Inflammatory macrophage treated with lipopolysaccharide for 1 hour (primary cell): ENCODE measurements at places on chromosomes 7 and 10.

DNA sequence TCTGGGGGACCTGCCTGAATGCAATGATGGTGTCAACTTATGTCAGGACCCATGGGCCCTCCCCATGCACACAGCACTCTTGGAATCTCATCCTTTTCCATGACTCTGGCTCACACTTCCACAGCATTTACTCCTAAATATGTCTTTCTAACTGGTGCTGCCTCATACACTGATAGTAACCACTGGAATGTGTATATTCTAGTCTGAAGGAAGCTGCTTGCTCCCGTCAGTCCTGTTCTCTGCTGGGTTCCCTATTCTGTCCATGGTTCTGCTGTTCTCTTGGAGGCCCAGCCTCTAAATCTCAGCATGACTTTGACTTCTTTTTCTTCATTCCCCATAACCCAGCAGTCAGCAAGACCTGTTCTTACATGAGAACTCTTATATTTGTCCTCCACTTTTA is 1055.1 kb downstream of the KCNMA1 start:
- DNase-seq = no peak

DNA sequence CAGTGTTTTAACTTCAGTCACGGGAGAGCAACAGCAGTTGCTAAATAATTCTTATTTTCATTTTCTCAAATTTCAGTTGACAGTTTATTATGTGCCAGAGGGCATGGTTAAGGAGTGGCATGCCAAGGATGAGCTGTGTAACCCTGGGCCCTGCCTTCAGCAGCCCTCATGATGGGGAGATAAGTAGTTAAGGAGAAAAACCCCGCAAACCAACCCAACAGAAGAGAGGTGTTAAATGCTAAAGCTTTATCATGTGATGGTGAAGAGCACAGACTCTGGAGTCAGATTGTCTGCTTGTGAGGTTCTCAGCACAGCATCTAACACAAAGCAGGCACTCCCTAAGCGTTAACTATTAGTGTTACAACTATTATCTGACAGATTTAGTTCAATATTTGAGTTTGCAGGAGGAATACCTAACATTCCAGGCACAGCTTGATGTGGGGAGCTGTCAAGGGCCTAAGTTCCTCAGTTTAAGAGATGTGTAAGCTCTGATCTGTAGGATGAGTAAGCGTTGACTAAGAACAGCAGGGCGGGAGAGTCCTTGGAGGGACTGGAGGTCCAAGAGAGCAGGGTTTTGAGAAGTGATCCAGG is 29.6 kb downstream of the STAM start:
- peak; percentile 76 for DNase-seq

GRCh38 chr10:128612195-128612594 is 486.0 kb upstream of the MKI67 start:
- DNase-seq = no peak

DNA sequence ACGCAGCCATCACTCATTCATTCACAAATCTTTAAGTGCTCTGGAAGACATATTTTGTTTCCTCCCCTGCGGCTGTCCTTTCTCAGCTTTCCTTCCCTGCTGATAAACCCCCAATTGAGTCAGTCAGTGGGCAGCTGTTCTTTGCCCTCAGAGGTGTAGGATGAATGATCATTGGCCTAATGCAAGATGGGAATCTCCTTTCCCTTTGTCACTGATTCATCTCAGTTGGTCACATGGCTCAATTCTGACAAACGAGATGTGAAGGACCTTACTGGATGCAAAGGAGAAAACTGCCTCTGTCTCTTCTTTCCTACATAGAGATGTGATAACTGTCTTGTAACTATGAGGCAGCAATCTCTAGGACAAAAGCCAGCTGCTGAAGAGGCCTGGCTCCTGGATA is 44.6 kb downstream of the COL28A1 start:
- no peak for DNase-seq

- DNase-seq = no peak
These were observed 216.5 kb upstream of the PITRM1 start for GRCh38 chr10:3389130-3389529.

DNA sequence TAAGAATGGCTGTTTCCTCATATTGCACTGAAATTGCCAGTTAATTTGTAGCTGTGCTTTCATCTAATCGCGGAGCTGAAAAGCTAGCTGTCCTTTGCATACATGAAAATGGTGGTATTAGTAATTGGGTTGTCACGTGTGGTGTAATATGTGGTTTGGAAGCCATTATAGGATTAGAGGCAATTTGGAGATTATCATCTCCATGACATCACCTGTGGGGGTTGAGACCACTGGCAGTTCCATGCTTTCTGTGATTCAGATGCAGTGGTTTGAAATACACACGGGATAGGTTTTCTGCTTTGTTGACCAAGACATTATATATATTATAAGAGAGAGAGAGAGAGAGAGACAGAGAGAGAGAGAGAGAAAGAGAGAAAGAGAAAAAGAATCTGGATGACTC is 180.8 kb downstream of the RAB11FIP2 start:
- no peak for DNase-seq

DNA sequence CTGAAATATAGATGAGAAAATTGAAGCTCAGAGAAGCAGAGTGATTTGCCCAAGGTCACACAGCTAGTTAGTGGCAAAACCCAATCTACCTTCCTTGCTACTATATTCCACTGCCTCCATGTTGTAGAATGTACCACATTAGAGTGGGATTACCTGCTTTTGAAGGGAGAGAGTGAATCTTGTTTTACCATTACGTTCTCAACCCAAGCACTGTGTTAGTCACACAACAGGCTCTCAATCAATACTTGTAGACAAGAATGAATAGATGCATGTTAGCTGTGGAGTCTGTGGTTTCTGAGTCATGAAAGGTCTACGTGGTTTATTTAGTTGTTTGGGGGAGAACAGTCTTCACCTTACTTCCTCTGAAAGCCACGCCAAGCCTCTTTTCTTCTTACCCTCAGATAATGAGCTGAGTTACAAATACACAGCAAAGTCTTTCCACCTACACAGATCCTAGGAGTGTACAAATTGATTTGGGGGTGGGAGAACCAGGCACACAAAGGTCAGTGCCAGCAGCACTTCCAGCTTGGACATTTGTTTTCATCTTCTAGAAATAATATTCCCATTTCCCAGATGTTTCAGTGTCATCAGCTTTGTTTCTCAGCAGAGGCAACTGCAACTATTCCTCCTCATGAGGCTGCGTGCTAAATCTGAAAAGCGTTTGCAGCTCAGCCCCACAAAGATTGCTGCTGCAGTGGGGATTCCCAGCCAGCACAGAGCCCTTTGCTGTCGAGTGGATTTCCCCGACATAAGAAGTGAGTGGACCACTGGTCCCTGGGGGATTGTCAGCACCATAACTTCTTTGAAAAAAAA is 71.5 kb upstream of the ADO start:
- DNase-seq = peak; percentile 48

- no peak for DNase-seq
These were observed 83.2 kb upstream of the SGCE start for GRCh38 chr7:94739180-94739579.

GRCh38 chr7:115363916-115364315 is 442.0 kb downstream of the MDFIC start:
- DNase-seq = no peak
